ENCODE measurements at places on chromosomes 16 and 17.

DNA sequence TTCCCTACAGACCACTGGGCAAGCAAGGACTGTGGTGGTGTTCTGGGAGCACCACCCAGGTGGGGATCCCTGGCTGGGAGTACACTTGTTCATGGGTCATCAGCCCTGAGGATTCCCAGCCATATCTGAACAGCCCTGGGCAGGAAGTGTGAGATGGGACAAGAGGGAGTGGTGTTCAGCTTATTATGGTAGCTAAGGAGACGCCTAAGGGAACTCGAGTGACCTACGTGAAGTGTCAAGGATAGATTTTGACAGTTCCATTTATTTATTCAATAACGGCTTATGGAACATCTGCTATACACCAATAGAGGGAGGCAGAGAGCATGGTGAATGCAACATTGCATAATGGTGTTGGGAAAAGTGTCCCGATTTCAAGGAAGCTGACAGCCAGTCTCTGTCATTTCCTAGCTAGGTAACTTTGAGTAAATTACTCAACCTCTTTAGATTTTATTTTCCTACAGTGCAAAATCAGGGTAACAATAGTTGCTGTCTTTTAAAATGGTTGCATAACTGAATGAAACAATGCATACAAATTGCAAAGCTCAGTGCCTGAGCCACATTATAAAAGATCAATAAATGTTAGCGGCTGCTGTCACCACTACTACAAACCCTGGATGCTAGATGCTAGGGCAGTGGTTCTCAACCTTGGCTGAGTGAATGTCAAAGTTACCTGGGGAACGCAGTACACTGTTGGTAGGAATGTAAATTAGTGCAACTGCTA, 534.1 kb downstream of the GRIN2A start:
- no peak for DNase-seq

GRCh38 chr17:9899280-9900043, 5.6 kb downstream of the RCVRN start:
- no peak for DNase-seq

DNA sequence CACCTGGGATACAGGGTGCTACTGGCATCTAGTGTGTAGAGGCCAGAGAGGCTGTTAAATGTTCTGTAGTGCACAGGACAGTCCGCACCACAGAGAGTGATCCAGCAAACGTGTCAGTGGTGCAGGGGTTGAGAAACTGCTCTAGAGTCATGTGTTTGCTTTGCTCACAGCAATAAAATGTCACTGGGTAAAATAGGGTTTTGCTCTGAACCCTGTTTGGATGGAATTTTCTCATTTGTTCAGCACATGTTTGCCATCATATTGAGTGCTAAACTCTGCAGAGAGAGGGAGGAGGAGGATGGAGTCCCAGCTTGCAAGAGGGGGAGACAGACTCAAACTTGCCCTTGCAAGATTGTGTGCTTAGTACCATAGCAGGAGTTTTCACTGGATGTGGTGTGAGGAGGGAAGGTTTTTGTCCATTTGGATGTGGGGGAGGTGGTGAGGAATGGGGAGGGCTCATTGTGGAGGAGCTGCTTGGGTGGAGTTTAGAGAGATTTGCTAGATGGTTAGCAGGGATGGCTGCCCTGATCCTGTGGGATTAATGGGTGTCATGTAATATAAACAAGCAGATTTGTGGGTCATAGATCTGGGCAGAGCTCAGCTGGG, 11.8 kb downstream of the PLCG2 start:
- DNase-seq = no peak

GRCh38 chr17:82902972-82903874, 63.4 kb upstream of the ZNF750 start:
- DNase-seq = no peak

- no peak for DNase-seq
These were observed 84.8 kb upstream of the PLEKHM1 start for GRCh38 chr17:45575126-45575885.

DNA sequence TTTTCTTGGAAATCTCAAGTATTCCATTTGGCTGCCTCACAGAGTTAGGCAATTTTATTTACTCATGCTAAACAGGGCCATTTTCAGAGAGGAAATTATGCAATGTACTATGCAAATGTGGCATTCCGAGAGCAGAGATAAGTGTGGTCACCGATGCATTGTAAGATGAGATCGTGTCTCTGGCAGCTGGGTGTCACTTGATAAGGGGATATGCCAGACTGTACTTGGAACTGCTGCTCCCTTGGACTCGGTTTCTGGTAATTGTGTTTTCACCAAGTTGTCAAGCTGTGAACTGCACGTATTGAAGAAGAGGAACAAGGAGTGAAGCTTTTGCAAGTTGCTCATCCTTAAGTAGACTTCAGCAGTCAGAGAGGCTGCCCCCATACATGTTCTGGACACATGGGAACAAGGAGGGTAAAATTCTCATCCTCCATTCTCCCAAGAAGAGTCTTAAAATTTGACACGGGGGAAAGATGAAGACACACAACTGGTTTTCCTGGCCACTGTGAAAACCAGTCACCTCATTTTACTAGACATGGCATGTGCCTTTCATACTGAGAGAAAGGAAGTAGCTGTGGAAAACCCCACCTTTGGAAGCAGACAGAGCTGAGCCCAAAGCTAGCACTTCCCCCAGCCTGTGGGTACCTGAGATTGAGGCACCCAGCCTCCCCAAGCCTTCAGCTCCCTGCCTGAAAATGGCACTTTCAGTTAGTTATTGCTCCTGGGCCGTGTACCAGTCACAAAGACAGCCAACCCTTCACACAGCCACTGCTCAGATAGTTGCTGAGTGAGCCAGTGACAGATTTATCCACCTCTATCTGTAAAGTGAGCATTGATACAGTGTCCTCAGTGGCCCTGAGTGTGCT, 150.7 kb downstream of the SOCS1 start:
- no peak for DNase-seq

DNA sequence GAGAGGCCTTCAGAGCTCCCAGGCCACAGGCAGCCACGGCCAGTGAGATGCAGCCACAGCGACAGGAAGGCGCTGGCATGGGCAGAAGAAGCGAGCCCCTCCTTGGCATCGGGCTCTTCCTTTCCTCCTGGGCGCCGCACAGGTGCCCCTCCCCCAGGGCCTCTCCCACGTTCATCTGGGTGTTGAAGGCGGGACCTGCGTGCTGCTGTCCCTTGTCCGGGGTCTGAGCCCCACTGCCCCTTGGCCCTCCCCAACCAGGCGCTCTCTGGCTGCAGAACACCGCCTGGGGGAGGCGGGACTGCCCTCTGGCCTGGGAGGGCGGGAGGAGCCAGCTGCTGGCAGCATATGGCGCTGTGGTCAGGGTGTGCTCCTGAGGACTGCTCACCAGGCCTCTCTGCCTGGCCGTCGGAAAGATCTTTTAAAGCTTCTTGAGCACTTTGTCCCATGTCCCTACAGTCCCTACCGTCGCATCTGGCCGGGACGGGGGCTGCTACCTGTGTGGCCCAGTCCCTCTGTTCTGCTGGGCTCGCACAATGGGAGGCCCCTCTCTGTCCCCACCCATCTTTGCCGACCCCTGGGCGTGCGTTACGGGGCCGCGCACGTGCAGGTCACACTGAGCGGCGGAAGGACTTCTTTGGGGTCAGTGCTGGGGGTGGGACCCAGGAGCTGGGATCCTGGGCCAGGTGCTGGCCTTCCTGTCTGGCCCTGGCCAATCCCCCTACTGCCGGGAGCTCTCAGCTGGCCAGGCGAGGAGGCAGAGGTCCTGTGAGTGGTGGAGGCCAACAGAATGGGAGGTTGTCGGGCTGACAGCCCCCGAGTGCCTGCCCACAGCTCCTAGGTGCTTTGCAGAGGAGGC, 1.7 kb downstream of the SLC25A10 start:
- peak; percentile 71 for DNase-seq

- DNase-seq = no peak
These were observed 112.1 kb upstream of the MYOCD start for GRCh38 chr17:12553625-12554024.

GRCh38 chr17:69818467-69818866, 256.6 kb upstream of the KCNJ16 start:
- no peak for DNase-seq

GRCh38 chr17:81331527-81332043, 36.5 kb upstream of the SLC38A10 start:
- DNase-seq = no peak

DNA sequence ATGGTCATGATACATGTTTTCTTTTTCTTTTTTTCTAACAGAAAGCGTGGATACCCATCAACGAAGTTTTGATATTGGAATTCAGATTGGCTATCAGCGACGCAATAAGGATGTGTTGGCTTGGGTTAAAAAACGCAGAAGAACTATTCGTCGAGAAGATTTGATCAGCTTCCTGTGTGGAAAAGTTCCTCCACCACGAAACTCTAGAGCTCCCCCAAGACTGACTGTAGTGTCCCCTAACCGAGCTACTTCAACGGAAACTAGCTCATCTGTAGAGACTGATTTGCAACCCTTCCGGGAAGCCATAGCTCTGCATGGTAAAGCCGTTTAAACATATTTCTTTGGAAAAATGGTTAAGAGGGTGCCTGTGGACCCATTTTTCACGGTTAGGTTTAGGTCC, 11.5 kb downstream of the HAPSTR1 start:
- no peak for DNase-seq

GRCh38 chr16:11211061-11211976, 44.7 kb downstream of the SOCS1 start:
- peak; percentile 65 for DNase-seq

- DNase-seq = no peak
These were observed 44.9 kb upstream of the CACNG5 start for GRCh38 chr17:66789961-66790437.

GRCh38 chr17:30519707-30520106, 42.5 kb downstream of the GOSR1 start:
- DNase-seq = no peak

GRCh38 chr17:77471984-77472461, 331.3 kb downstream of the SEC14L1 start:
- peak; percentile 67 for DNase-seq

All from endodermal cell (in vitro differentiated cells).